OCI-M1 (cell line): ENCODE measurements at places on chromosomes 5 and 9.

GRCh38 chr5:87788416-87788815 lies 375.7 kb upstream of the CCNH start:
- DNase-seq: no peak

GRCh38 chr9:135673941-135674340 lies 10.8 kb downstream of the LCN9 start:
- DNase-seq: no peak

DNA sequence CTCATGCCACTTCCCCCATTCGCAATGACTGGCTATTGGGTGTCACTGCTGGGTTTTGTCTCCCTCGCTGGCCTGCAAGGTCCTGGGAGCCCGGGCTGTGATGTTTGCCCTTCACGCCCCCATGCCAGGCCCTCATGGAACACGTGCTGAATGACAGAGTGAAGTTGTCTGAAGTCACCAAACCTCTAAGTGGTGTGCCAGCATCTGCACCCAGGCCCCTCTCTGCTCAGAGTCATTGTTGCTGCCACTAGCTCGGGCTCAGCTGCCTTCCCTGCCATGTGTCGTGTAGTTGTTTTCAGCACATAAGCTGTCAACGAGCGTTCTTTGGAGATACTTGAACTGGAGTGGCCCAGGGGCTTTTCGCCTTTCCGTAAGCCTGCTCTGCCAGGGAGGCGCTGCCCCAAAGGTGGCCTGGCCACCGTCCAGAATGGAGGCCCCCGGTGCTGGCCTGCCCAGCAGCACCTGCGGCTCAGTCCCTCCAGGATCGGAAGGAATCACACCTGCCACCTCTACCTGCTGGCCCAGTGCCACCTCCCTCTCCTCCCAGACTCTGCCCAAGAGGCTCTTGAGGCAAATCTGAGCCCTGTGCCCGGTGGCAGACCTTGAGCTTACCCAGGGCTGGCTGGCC lies 250.1 kb downstream of the PBX3 start:
- DNase-seq: no peak

DNA sequence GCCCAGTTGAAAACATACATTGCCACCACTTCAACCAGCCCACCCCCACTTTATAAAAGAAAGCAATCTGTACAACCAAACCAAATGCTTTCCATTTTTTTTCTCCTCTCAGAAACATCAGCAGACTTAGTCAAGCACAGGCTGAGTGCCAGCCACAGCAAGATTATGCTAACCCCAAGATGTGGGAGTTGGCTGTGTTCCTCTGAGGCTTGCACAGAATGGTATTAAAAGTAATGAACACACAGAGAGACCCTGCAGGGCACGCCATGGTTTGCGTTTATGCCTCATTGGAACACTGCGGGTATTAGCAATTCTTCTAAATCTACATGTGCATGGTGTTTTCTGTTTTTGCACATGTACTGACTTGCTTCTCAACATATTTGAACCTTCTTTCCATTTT lies 419.9 kb upstream of the GRAMD2B start:
- no peak for DNase-seq

DNA sequence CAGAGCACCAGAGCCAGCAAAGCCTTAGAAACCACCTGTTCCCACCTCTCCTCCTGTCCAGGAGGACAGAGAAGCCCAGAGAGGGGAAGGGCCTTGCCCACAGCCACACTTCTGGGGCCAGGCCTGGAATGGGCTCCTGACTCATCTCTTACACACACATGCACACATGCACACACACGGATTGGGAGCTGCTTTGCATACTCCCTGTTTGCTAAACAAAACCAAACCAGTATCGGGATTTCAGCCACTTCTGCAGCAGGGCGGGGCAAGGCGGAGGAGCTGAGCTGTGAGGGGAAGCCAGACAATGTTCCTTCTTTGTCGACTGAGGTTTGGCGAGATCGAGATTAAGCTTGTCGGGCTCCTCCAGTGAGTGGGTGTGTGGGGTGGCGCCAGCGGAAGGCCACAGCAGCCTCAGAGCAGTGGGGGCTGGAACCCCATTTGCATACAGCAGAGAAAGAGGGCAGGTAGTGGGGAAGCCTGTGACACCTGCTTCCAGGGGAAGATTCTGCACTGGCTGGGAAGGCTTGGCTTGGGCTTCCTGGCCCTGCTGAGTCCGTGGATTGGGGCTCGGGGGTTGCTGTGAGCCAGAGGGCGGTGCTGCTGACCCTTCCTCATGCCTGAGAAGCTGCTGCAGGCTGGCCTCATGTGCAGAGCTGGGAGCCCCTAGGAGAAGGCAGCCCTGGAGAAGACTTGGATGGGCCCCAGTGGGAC lies 16.1 kb downstream of the GFI1B start:
- DNase-seq: peak; percentile 97

DNA sequence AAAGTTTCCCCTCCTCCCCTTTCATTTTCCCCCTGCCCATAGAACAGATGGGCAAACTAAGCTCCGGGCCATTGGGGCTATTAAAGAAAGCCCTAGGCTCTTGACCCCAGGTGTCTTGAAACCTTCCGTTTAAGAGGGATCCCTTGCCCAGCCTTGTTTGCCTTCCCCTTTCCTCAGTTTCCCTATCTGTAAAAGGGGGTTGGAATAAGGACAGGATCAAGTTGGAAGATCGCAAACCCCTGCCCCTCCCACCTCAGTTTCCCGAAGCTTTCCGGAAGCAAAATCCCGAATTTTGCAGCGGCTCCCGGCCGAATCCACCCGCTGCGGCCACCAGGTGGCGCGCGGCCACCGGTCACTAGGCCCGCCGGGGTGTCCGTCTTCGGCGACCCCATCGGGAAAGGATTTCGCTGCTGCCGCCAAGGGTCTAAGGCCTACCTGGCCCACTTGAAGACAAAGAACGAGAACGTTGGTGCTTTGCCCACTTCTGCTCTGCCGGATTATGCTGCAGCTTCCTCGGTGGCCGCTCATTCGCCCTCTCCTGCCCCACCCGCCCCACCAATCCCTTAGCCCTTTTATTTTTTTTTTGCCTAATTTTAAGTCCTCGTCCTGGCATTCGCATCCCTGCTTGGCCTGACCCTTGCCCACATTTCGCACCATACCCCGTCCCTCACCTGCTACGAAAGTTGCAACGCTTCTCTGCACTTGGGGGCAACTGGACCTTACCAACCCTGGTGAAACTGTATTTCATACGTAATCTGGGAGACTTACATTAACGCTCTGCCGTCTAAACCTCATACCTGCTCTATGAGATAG lies 962 bp upstream of the NR6A1 start:
- peak; percentile 84 for DNase-seq

- DNase-seq: no peak
These were observed 64.6 kb upstream of the SUSD1 start for GRCh38 chr9:112239708-112240107.

- no peak for DNase-seq
These were observed 139.2 kb upstream of the PALM2AKAP2 start for GRCh38 chr9:109640580-109641371.

GRCh38 chr5:37272511-37272910 lies 23.3 kb upstream of the CPLANE1 start:
- no peak for DNase-seq

- DNase-seq: no peak
These were observed 132.1 kb downstream of the PALM2AKAP2 start for GRCh38 chr9:109912082-109912582.

DNA sequence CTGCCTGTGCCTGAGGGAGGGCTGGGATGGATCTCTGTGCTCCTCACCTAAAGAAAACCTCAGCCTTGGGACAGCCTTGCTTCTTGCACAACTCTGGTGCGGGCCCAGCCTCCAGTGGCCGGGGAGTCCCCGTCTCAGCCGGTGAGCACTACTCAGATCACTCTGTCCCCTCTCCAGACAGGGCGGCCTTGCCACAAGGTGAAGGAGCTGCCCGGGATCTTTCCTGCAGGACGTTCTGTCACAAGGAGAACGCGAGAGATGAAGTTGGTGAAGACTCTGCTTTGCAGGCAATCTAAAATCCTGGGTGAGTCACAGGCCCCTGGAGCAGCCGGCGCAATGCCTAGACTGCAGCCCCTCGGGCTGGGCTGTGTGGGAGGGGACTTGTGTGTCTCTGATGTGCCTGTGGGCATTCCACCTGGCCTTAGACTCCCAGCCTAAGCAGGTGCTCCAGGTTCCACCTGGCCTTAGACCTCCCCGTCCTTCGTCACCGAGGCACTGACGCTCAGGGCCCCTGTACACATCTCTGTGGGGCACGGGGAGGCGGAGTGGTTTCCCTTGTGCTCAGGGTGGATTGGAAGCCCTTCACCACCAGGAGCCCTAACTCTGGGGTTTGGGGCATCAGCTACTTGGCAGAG lies 15.2 kb upstream of the IRX4 start:
- no peak for DNase-seq

GRCh38 chr9:91546574-91546973 lies 122.9 kb upstream of the NFIL3 start:
- no peak for DNase-seq

DNA sequence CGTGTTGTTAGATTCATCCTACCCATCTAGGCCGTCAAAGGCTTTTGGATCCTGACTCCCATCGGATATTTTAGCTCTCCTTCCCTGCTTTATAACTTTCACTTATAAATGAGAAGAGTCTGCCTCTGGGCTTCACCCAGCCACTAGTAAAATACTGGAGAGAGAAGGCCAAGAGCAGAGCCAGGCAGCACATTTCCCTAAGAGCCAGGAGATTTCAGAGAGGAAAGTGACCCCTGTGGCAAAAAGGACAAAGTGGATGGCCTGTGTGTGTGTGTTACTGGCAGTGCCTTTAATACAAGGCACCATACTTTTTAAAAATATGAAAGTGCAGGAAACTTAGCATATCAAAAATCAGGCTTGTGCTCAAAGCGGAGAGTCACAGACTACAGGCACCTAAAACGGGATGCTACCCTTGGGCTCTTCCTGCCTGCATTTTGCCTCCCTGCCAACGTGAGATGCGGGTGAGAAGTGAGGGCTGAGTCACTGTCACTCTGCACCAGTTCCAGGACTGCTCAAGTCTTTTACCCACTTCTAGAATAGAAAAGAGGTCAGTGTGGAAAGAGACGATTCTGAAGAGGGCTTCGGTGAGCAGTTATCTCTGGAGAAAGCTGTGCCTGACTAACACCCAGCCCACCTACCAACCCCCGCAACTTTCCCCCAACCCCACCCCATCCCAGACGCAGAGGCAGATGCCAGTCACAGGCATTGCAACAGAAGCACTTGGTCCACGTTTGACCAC lies 15.9 kb downstream of the NFIL3 start:
- DNase-seq: no peak

GRCh38 chr5:119537704-119538103 lies 85.4 kb downstream of the HSD17B4 start:
- no peak for DNase-seq

GRCh38 chr5:169012450-169012849 lies 288.5 kb downstream of the SLIT3 start:
- DNase-seq: no peak

- DNase-seq: no peak
These were observed 68.9 kb downstream of the PHF2 start for GRCh38 chr9:93645149-93645889.

- DNase-seq: no peak
These were observed 1365.3 kb upstream of the WWC1 start for GRCh38 chr5:166926138-166926537.

GRCh38 chr9:38026021-38026809 lies 42.8 kb downstream of the SHB start:
- DNase-seq: no peak

DNA sequence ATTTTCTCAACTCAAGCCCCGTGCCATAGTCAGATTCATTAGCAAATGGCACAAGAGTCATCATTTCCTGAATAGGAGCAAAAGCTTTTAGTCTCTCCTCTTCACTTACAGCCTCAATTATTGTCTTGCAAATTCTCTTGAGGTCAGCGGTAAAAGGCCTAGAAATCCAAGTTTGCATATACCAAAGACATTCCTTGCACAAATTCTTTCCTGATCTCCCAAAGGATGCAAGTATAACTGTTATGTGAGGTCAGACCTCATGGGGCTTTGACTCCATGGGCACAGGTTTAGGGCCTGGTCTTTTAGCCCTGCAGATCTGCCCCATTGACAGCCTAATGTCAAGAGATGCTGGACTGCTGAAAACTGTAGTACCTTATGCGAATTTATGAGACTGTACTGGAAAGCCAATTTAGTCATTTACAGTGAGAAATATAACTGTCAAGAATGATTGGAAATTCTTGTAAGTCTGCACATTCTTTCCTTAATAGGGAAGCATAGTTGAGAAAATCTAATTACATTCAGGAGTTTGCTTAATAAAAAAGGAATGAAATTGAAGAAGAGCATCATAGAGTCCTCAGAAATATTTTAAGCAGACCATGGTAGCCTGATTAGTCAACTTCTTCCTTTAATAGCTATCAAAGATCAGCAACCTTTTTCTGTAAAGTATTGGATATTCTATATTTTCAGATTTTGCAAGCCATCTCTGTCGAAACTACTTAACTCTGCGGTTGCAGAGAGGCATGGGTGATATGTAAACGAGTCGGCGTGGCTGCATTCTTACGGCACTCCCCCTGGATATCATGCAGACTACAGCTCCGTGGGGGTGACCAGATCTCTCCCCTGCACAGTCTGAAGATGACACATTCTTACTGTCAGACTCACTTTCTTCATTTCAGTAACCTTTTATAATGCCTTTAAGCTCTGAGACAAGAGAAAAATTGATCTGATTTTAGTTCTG lies 45.2 kb downstream of the GCNT4 start:
- no peak for DNase-seq

- DNase-seq: peak; percentile 39
These were observed 28.1 kb downstream of the NTRK2 start for GRCh38 chr9:84697509-84698114.

DNA sequence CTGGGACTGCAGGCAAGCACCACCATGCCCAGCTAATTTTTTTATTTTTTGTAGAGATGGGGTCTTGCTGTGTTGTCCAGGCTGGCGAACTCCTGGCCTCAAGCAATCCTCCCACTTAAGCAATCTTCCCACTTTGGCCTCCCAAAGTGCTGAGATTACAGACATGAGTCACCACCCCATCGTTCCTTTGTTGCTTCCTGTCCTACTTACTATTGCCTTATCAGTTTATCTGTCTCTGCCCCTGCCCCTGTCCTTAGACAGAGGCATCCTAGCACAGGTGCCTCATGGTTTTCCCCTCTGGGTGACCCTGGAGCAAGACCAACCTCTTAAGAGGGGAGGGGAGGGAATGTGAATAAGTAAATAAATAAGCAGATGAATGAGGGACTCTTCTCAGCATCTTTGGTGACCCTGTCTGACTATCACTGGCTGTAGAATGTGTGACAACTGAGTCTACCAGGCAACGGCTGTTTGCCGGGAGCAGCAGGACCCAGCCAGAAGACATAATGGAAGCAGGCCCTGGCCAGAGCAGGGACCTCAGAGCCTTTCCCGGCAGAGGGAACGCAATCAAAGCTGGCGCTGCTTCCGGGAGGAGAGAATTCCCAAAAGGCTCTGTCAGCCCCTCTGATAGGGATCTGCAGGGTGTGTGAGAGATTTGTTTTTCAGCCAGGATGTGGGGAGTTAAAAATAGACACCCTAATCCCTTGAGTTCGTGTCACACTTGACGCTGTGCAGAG lies 43.8 kb upstream of the DAB2IP start:
- DNase-seq: peak; percentile 21

GRCh38 chr9:103949096-103949495 lies 145.0 kb upstream of the SMC2 start:
- DNase-seq: no peak

DNA sequence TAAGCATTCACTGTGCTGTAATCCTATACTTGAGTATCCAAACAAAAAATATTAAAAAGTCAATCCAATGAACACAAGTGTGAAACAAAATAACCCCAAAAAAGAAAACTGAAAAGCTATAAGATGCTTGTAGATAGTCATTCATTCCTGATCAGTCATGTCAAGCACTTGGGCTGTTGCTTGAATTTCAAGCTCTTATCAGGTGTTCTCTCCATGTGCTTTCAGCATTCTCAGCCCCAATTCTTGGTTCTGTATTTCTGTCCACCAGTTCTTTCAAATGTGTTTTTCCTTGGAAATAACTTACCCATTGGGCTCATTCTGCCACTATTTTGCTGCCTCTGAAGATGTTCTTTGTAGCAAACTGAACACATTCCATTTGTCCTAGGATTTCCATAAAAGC lies 4.7 kb downstream of the ZFAND5 start:
- DNase-seq: no peak
